ENCODE measurements at places on chromosomes 2 and 18.

DNA sequence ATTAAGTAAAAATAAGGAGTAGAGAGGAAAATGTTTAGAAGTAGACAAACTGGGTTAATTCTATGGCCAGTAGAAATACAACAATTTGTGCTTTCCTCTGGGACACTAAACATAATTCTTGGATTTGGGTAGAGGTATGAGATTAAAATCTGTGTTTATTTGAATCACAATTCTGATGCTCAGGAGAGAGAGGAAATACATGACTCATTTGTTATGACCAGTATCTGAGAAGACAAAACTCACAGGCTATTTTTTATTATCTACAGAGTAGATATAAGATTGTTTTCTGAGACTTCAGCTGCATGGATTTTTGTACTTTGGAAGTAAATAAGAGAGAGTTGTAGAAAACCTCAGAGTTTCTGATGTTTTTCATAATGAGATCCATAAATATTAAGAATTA lies 315.7 kb upstream of the CWC22 start:
- DNase-seq, result no peak

DNA sequence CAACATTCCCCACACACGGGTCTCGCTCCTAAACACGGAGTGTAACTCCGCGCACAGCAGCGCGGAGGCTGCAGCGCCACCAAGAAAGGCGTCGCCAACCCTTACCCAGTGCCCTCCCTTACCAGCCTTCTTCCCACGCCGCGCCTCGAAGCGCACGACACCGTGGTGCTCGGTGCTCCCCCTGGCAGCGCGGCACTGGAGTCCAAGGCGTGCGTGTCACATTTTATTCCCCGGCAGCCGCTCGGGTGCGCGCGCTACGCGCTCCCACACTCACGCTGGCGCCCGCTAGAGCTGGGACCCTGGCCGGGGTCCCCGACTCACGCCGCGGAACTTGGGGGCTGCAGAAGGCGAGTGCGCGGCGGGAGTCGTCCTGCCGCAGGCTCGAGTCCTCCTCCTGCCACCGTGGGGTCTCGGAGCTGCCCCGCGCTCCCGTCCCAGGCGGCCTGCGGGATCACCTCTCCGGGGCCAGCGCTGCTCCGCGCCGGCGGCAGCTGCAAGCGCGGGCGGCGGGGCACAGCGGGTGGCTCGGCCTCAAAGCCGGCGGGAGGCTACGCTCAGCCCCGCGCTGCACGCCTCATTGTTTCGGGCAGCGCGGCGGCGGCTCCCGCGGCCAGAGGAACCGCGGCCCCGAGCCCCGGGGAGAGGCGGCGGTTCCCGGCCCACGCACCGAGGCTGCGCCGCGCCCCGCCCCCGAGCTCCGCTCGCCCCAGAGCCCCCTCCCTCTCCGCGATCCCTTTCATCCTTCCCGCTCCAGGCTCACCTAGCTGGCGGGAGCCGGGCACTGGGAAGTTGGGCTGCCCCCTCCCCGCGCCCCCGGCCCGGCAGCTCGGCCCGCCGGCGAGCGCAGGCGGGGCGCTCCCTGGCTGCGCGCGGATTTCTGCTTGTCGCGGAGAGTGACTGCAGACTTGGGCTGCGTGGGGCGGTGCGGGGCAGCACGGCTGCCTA lies at the start of gene ST6GAL2:
Gene ST6GAL2 (minus strand): TSS at position 197 of the 945 bp plus-strand sequence. CDS start 42,190 bp downstream, outside the sequence.
- DNase-seq, result no peak

- no peak for DNase-seq
These were observed 35.1 kb downstream of the GULP1 start for GRCh38 chr2:188326669-188327301.

- DNase-seq, result no peak
These were observed 71.1 kb downstream of the RFTN2 start for GRCh38 chr2:197604117-197604860.

DNA sequence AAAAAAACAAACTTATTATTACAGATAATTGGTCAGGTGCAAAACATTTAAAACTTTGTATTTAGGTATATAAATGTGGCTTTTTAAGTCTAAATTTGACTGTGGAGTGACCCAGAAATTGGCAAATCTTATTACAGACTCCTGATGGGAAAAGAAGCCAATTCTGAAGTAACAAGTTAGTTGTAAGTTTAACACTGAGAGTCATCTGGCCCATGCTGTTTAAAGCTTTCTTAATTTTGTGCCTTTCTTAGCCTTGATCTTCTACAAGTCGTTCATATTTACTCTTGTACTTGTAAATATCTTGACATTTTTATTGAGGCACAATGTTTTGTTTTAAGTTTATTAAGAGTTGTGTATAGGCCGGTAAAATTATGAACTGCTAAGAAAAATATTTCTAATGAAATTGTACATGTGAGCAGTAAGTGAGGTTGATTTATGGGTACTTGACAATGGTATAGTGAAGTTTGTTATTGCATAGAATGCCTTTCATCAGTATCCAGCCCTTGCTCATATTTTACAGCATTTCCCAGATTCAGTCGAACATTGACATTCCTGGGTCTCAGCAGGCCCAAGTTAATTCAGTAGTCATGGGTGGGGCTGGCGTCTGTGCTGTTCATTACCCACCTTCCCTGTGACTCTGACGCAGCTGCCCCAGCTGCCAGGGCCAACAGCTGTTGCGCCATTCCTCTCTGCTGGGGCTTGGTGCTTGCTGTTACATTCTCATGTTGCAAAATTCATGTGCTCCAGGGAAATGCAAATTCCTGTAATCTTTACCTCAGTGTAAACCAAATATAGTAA lies 121.4 kb downstream of the ZNF236 start:
- DNase-seq, result no peak

GRCh38 chr2:221752781-221753180 lies 180.7 kb upstream of the EPHA4 start:
- no peak for DNase-seq

DNA sequence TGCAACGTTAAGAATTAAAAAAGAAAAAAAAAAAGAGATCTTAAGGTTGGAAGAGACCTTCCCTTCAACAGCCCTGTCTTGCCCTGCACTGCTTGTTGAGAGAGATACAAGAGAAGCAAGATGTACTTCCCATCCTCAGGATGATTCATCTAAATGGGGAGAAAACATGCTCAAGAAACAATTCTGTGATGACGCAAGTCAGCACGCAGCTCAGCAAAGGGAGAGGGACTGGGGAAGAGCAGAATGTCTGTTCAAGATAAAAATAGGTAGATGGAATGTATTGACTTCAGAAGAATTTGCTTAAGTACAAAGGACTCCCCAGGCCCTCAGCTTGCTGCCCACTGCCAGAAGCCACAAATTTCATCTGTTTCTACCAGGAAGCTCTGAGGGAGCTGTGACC lies 198.2 kb upstream of the SPRED2 start:
- DNase-seq, result no peak

GRCh38 chr2:173240083-173240482 lies 114.6 kb upstream of the CDCA7 start:
- DNase-seq, result no peak

DNA sequence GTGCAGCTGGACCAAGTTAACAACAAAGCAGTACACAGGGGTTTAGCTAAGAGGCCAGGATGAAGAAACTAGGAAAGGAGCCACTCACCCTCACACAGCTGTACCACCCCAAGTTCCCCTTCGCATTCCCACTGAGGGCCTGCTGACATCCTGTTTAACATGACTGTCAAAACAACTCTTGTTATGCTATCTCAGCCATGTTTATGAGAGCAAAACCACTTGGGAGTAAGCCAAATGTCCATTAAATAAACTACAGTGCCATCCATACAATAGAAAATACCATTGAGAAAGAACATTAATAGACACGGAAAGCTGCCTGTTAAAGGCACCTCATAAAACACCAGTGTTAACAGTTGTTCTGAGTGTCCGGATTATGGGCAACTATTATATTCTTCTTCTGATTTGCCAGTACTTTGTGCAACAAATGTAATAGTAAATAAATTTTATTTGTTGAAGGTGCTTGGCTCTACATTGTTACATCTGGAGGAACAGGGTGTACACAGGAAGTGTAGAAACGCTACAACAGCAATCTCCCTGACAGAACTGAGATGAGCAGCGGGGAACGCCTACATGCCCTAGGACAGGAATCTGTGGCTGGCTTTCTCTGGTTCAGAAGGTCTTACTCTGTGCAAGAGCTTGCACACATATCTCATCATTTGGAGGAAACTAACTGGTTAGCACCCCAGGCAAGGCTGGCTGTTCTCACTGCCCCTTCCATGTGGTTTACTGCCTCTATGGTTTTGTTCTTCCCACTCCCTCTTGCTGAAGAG lies 85.6 kb downstream of the EHD3 start:
- no peak for DNase-seq

DNA sequence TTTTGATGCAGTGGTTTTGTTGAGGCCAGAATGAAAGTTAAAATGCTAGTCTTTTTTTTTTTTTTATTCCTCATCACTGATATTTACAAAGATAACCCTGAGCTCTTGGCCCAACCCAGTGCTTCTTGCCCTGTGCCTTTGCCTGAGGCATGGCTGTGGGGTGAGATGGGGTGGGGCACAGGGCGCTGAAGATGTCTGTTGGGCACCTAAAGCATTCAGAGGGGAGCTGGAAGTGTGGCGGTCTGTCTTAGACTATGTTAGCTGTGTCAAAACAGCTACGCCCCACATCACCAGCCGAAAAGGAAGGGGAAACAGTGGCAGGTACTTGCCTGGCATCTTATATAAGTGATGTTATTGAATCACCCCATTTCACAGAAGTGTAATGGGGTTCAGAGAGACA lies 20.7 kb downstream of the TOGARAM2 start:
- no peak for DNase-seq

DNA sequence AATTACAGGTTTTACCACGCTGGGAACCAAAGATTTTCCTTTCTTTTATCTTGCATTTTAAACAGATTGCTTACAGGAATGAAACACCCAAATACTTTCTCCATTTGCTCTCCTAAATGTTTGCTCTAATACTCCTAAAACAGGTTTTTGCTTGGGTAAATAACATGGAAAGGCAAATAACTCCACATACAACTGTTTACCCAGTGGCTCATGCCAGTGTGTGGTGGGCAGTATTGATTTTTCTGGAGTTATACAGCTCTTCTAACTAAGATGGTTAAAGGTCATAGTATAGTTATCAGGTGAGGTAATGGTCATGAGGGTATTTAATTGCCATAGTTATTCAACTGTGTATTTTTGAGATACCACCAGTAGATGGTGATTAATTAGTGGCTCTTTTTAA lies 61.2 kb upstream of the RAB27B start:
- DNase-seq, result no peak

DNA sequence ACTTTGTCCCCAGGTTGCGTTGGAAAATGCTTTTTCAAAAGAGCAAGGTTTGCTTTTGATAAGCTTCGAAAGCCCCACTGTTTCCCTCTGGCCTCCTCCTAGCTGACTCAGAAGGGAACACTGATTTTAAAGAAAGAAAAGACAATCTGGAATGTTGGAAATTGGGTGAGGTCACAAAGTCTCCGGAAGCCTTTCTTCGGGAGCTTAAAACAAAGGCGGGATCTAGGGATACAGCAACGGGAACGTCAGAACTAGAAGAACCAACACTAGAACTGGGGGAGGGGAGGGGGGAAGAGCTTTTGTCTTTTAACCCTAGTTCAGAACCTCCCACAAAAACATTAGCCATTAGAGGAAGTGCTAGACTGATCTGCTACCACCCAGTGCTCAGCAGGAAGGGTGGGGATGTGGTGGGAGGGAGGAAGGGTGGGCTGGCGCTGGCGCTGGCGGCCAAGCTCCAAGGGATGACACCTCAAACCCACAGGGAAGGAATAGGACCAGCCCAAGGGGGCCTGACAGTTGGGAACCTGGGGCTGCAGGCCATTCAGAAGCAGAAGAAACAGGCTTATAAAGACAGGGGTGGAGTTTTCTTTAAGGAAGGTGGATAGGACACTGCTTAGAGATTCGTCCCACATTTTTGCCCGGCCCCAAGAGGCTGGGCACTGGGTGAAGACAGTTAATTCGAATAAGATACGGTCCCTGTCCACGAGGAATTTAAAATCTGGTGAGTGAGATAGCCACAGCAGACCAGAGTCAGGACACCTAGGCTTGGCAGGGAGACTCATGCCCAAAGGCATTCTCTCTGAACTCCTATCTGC lies 1.7 kb downstream of the TMSB10 start:
- DNase-seq, result peak; percentile 25

GRCh38 chr2:76572981-76573380 lies 862.3 kb upstream of the GCFC2 start:
- DNase-seq, result no peak

GRCh38 chr18:79309614-79310358 lies 85.9 kb upstream of the NFATC1 start:
- DNase-seq, result no peak

DNA sequence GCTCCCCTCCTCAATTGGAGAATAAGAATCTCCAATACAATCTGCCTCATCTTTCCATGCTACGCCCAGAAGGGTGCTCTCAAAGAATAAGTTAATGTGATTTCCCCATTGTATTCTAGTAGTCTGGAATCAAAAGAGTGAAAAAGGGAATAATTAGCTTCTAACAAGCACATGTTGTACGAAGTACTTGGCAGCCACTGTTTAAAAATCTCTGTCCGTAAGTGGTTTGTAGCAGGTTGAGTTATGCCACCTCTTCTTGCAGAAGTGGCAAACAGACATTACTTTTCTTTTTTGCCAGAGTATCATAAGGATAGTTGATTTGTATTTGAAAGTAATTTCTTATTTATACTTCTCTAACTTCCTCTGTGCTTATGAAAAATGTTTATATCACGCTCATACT lies 184.7 kb downstream of the CD226 start:
- DNase-seq, result no peak

DNA sequence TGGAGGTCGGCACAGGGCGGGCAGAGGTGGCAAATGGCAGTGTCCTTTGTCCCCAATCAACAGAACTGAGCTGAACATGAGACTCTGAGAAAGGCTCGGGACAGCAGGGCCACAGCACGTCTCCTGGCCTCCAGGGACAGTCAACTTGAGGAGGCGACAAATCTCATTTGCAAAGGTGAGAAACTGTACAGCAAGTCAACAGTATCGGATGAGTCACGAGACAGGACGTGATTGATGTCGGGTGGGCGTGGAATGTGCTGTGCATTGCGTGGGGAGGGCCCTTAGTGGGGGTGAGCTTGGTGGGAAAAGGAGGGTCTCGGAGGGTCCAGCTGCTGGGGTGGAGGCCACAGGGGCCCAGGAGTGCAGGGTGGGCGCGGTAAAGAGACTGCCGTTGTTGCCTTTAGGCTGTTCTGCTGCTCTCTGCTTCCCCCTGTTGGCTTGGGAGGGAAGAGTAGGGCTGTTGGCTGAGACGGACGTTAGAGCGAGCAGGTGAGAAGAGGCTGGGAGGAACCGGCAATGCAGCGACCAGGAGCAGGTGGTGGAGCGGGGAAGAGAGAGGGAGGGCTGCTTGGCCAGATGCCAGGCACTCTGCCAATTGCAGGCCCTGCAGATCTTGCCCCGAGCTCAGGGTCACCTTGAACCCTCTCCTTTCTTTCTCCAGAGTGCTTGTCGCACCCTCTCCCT lies 164.3 kb downstream of the BCL2 start:
- peak; percentile 56 for DNase-seq

- no peak for DNase-seq
These were observed 128.8 kb upstream of the SESTD1 start for GRCh38 chr2:179393481-179393880.
